ENCODE measurements at places on chromosomes 6 and 20.

- no peak for DNase-seq
Measured at GRCh38 chr20:21808863-21809664, 103.6 kb downstream of the PAX1 start.

DNA sequence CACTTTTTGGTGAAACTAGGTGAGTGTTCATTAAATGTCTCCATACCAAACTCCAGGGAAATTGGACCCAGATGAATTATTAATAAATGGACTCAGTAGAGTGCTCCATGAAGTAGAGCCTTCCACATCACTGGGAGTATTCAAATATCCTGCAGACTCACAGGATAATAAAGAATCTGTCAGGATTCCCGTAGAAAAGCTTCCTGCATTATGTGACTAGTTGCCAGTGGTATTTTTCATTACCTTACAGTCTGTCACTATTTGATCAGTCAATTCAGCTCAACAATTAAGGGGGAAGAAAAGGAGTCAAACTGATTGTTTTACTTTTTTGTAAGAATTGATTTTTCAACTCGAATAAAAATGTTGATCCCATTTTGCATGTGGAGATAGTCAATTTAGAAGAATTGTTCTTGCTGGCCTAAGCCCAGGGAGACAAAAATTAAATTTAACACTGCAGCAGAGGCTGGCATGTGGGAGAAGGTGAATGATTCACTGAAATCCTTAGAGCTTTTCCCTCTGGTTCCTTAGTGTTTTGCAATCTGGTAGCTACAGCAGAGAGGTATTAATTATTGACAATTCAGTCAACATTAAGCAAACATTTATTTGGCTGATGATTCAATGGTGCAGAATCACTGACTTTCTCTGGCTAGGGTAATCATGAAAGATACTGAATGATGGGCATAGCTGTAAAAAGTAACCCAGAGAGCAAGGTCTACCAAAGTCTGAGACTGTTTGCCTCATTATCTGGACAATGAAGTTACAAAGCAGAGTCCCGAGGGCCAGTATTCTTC lies 442.4 kb downstream of the CD83 start:
- DNase-seq: no peak

GRCh38 chr6:149864578-149865535 lies 698 bp upstream of the LRP11 start:
- peak; percentile 75 for DNase-seq

GRCh38 chr6:126170978-126171382 lies 168.9 kb upstream of the CENPW start:
- peak; percentile 13 for DNase-seq

DNA sequence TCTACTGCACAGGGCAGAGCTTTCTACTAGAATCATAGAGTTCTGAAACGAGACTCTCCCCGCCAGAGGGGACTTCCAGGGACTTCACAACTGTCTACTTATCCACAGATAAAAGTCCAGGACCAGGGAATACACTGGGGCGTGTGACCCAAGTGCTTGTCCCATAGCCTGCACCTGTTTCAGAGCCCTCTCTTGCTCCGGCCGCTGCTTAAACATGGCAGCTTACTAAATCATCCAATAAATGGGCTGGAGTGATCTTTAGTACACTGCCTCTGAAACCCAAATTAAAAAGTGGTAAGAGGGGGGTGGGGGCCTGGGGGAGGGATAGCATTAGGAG lies 8.9 kb upstream of the RAB44 start:
- DNase-seq: no peak

DNA sequence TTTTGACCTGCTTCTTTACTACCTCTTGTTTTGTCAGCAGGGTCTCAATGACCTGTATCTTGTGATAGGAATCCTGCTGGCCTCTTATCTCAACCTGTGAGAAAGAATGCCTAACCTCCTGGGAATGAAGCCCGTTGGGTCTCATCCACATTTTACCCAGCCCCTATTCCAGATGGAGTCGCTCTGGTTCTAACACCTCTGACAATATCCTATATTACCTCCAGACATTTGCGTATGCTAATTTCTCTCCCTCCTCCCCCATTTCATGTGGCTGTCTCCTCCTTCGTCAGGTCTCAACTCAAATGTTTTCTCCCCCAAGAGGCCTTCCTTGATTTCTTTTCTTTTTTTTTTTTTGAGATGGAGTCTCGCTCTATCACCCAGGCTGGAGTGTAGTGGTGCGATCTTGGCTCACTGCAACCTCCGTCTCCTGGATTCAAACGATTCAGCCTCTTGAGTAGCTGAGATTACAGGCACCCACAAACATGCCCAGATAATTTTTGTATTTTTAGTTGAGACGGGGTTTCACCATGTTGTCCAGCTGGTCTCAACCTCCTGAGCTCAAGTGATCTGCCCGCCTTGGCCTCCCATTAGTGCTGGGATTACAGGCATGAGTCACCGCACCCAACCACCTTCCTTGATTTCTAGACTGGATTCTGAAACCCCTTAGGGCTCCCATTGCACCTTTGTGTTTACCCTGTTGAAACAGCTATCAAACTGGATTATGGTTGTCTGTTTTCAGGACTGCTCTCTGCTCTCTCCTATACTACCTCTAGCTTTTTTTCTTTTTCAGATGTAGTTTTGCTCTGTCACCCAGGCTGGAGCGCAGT lies 49.5 kb upstream of the B4GALT5 start:
- DNase-seq: no peak

DNA sequence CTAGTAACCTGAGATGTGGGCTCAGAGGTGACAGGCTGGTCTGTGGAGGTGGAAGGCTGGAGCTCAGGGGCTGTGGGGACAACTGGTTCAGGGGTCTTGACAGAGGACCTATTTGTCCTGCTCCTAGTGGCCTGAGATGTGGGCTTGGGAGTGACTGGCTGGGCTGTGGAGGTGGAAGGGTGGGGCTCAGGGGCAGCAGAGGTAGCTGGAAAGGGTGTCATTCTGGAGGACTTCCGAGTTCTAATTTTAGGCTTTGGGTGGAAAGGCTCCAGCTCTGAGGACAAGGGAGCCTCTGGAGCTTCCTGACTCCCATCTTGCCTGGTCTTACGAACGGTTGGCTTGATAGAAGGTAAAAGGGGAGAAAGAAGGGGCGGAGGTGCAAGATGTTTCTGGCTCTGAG lies 11.5 kb downstream of the MDC1 start:
- no peak for DNase-seq

DNA sequence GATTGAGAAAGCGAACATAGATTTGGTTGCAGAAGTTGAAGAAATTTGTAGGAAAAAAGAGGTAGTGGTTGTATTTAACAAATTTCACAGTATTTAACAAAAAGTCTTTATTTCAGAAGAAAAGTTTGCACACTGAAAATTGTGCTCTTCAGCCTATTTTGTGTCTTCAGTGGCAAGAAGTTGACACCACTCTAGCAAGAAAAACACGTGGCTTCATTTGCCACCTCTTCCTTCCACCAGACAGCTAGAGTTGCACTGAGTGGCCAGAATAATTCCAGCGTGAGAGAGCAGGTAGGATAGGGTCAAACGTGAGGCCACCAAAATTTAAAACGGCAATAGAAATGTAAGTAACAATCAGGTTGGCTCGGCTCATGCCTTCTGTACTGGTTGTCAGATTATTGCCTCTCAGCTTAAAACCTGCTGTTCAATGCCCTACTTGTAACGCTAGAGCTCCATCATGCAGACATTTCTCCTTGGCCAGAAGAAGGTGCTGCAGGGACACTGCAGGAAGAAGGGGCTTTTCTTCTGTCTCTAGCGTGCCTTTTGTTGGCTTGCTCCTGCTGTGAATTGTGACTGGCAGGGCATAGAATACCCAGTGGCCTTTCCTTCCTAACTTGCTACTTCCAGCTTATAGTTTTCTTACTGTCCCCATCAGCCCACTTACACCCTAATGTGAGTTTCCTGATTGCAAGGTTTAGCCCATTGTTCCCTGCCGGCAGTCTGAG lies 12.1 kb downstream of the TRAPPC3L start:
- no peak for DNase-seq

GRCh38 chr20:14491436-14491835 lies 154.0 kb upstream of the FLRT3 start:
- no peak for DNase-seq

GRCh38 chr6:129766959-129767728 lies 57.2 kb upstream of the ARHGAP18 start:
- DNase-seq: peak; percentile 54

Measured in fibroblast of skin of scalp (primary cell).